WERI-Rb-1 (cell line): ENCODE measurements at places on chromosomes 2 and 18.

DNA sequence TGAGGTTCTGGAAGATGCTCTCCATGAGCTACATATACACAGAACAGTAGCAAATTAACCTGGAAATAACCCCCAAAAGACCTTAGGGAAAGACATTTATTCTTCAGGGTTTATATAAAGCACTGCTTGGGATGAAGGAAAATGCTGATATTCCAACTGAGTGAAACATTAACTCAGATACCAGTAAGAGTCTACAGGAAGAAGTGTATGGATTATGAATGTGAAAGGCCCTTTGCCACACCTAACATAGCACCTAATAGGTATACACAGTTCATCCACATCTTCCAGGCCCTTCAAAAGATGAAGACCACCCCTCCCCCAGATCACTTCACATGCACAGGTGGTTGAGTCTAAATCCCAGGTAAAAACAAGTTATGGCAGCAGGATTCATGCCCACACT, 50.4 kb downstream of the MYO5B start:
- DNase-seq: no peak

- peak; percentile 9 for DNase-seq
Measured at GRCh38 chr2:125553768-125554167, 1102.2 kb upstream of the GYPC start.

DNA sequence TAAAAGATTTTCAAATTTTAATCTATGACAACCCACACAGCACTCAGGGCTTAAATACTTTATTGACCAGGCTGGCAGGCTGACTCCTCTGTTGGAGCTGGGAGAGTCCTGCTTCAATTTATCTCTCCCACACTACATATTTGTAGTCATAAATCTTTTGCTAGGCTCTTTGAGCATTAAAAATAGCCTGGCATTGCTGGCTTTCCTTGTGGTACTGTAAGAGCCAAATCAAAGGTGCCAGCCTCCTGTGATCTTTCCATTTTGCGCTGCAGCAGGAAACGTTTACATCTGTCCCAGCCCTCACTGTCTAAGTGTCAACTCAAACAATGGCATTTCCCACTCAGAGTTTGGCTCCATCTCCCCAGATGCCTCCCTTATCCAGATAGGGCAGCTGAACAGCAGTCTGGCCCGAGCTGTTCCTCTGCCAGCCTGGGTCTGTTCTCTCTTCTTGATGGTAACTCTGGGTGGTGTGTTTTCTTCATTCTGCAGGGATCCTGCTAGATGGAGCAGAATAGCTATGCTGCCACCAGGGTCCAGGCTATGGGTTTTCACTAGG, 62.1 kb downstream of the LRRTM1 start:
- DNase-seq: no peak

- no peak for DNase-seq
Measured at GRCh38 chr18:62838475-62839098, 123.2 kb downstream of the PHLPP1 start.

DNA sequence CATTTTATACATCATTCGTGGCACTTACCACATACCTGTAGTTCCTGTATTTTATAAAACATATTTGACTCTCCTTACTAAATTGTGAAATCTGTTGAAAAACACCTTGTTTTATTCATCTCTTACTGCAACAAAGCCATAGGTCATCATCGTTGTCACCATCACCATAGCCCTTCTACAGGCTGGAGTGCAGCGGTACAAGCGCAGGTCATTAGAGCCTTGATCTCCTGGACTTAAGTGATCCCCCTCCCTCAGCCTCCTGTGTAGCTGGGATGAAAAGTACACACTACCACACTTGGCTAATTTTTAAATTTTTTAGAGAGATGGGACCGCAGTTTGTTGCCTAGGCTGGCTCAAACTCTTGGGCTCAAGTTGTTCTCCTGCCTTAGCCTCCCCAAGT, 184.2 kb downstream of the PHLPP1 start:
- DNase-seq: no peak

GRCh38 chr18:29157057-29157780, 980.3 kb upstream of the CDH2 start:
- DNase-seq: no peak
